ENCODE measurements at places on chromosomes 16 and 17. TPM values are rescaled to one million over a fixed set of nuclear protein-coding genes. Genes with fewer than 3 reads are reported as not detected.

The SLC35G6 gene
- not detected for total RNA-seq

The CHST4 gene
- total RNA-seq: not detected

The SPATA32 gene
- total RNA-seq: 0.11 TPM

The ADAM11 gene
- 1.3 TPM for total RNA-seq

The CDIP1 gene
- 14.3 TPM for total RNA-seq

The TMEM114 gene
- not detected for total RNA-seq

The SCIMP gene
- total RNA-seq: not detected

The YBX2 gene
- 0.47 TPM for total RNA-seq

The SHISA9 gene
- total RNA-seq: not detected

The KRT28 gene
- total RNA-seq: not detected

The RHBDF2 gene
- 67.5 TPM for total RNA-seq

The MT1F gene
- total RNA-seq: 14.6 TPM

The TBC1D24 gene
- 8.5 TPM for total RNA-seq

The ATP2C2 gene
- total RNA-seq: 0.25 TPM

The PPL gene
- 4.8 TPM for total RNA-seq

The AATK gene
- 0.17 TPM for total RNA-seq

The OR3A3 gene
- total RNA-seq: not detected
